ENCODE measurements at places on chromosomes 16 and 17.

DNA sequence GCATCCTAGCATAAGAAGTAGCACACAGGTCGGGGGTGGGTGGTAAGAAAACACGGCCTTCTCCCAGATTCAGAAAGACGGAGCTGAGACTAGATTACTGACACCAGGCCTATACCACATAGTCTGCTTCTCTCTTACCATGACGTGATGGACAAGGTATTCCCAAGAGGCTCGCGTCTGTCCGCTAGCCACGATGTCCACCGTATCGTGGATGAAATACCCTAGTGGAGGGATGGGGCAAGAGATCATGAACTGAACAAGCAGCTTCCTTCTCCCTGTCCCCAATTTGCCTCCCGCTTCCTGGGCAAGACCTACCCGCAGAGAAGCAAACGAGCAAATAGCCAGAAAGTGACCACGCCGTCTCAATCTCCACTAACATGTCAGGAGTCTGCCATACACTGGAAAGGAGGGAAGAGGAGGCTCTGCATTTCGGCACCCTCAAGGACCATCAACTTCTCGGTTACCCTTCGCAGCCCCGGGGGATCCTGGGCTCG lies 820 bp downstream of the TLCD1 start:
- DNase-seq: no peak

GRCh38 chr17:55444471-55445441 lies 23.1 kb upstream of the MMD start:
- no peak for DNase-seq

DNA sequence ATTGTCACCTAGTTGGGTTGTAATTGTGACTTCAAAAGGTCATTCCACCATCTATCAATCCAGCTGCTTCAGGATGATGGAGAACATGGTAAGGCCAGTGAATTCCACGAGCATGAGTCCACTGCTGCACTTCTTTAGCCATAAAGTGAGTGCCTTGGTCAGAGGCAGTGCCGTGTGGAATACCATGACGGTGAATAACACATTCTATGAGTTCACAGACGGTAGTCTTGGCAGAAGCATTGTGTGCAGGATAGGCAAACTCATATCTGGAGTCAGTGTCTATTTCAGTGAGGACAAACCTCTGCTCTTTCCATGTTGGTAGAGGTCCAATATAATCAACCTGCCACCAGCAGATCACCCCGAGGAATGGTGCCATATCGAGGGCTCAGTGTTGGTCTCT lies 650.9 kb downstream of the KCNJ2 start:
- DNase-seq: no peak

DNA sequence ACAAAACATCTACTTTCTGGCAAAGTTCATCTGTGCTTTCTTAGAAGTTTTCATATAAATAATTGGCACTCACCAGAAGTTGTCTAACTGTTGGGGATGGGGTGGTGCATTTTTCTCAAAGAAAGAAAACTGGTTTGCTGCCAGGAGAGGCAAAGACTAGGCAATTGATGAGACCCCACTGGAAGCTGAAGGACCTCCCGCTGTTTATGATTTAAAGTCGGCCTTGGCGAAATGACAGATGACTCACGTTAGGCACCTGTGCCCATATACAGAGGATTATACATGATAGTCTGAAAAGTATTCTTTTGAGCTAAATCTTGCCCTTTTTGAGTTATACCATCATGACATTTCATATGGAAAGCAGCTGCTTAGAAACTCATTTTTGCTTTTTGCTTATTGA lies 193.0 kb upstream of the ZFHX3 start:
- no peak for DNase-seq

DNA sequence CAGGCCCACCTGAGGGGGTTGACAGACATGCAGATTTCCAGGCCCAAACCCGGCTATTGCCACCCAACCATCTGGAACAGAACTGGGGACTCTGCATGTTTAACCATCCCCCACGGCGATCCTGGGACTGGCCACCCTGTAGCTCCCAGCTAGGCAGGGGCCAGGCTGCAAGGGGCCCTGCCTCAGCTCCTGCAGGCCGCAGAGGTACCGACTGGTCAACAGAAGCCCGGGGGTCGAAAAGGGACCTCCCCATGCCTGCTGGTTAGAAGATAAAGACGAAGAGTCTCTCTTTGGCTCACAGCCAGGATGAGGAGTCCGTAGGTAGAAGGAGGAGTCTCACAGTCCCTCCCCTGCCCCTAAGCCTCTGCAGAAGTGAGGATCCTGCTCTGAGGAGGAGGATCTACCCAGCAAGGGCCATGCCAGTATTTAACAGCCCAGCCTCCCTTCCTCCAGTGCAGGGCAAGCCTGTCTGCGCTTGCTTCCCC lies 223.4 kb upstream of the TNRC6C start:
- no peak for DNase-seq

DNA sequence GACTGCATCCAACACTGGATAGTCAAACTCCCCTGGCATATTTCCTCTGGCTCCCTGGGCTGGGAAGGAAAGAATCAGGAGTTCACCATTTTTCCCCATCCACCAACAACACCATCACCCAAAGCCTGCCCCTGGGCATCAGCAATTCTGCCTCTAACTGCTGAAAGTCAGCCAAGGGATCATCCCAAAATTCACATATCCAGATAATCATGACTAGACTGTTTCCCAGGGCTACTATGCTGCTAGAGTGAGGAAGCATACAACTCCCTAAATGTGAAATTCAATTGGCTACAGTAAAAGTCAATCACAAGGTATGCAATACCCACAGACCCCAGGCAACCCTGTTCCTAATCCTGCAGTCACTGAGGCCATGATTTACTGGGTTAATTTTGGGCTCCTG lies 230.6 kb downstream of the C16orf95 start:
- DNase-seq: no peak

- DNase-seq: no peak
These were observed 648.5 kb upstream of the RBFOX1 start for GRCh38 chr16:6684076-6684673.

- no peak for DNase-seq
These were observed 8.0 kb downstream of the SEZ6 start for GRCh38 chr17:28997806-28998205.

GRCh38 chr17:75601057-75601987 lies 13.7 kb downstream of the MYO15B start:
- peak; percentile 46 for DNase-seq

GRCh38 chr16:28081391-28081968 lies 18.0 kb upstream of the GSG1L start:
- no peak for DNase-seq

All from stimulated activated CD4-positive, alpha-beta T cell treated with anti-CD3 and anti-CD28 coated beads, Interleukin-1b, Interleukin-23, amount 100 ng/mL, for 24 hours (primary cell).